ENCODE measurements at places on chromosomes 1 and 21.

DNA sequence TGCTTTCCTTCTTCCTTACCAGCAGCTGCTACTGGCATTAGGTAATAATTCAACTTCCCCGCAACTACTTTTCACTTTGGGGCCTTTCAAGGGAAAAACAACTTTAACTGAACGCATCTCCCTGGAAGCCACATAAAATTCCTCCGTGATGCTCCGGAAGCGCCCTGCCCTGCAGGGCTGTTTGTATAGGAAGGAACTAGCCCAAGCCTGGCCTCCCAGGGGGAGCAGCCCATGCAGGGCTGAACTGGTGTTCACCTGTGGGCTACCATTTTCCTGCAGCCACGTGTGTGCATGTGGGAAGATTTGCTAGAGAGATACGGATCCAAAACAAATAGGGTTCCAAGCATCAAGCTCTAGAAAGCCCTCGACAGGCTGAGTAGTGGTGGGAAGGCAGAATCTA is 14.4 kb downstream of the CLDN14 start:
- DNase-seq = no peak

- DNase-seq = no peak
These were observed 60.0 kb upstream of the HMCN1 start for GRCh38 chr1:185674201-185674600.

- no peak for DNase-seq
These were observed 12.8 kb upstream of the CAMK1G start for GRCh38 chr1:209570743-209571142.

GRCh38 chr1:160096274-160097116 is 1.9 kb downstream of the IGSF8 start:
- DNase-seq = no peak

DNA sequence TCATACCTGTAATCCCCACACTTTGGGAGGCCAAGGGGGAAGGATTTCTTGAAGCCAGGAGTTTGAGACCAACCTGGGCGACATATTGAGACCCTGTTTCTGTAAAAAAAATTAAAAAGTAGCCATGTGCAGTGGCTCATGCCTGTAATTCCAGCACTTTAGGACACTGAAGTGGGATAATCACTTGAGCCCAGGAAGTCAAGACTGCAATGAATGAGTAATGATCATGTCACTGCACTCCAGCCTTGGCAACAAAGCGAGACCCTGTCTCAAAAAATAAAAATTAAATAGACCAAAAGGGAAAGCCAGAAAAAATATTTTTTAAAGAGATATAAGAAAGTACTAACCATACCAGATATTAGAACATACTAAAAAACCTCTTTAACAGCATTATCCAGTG is 44.7 kb upstream of the LYPLAL1 start:
- no peak for DNase-seq

- no peak for DNase-seq
These were observed 219.0 kb downstream of the KAZN start for GRCh38 chr1:14817223-14818170.

- no peak for DNase-seq
These were observed 43.1 kb upstream of the CCSAP start for GRCh38 chr1:229385853-229386456.

- DNase-seq = no peak
These were observed 192.0 kb downstream of the CACNA1E start for GRCh38 chr1:181675091-181675917.

- DNase-seq = no peak
These were observed 26.2 kb downstream of the ARHGEF10L start for GRCh38 chr1:17565461-17566252.

DNA sequence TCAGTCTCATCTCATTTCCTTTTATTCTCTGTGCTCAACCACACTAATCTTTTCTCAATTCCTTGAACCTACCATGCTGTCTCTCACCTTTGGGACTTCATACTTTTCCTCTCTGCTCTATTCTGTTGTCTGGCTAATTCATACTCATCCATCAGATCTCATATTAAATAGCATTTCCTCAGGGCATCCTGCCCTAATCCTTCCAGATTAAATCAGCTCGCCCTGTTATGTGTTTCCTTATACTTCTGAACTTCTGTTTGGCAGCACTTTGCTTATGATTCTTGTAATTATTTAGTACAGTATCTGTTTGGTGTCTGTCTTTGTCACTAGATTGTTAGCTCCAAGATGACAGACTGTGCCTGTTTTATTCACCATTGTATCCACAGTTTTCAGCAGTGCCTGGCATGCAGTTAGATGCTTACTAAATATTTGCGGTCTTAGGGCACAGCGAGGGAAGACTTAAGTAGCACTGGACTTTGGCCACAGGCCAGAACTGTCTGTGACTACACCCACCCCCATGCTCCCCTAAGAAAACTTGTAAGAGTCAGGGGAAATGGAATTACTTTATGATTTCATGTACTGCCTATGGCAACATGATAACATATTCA is 9.9 kb upstream of the CAP1 start:
- no peak for DNase-seq

GRCh38 chr1:21691739-21692138 is 22.6 kb upstream of the RAP1GAP start:
- DNase-seq = no peak

- no peak for DNase-seq
These were observed 6.2 kb upstream of the MUTYH start for GRCh38 chr1:45346473-45346872.

DNA sequence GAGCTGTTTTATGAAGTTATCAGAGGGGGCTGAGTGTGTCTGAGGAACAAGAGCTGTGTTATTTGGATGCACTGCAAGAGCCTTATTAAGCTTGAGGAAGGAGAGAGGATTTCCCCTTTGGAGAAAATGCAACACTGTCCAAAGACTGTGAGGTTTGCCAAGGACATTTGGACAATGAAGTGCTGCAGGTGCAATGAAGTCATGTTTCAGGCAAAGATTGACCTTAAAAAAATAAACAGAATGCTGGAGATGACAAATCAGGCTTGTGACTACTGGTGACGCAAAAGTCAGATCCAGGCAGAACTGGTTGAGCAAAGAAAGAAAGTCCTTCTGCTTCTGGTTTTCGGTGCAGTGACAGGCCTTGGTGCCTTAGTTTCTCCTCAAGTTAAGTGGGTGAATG is 125.2 kb upstream of the KIAA0040 start:
- DNase-seq = no peak

DNA sequence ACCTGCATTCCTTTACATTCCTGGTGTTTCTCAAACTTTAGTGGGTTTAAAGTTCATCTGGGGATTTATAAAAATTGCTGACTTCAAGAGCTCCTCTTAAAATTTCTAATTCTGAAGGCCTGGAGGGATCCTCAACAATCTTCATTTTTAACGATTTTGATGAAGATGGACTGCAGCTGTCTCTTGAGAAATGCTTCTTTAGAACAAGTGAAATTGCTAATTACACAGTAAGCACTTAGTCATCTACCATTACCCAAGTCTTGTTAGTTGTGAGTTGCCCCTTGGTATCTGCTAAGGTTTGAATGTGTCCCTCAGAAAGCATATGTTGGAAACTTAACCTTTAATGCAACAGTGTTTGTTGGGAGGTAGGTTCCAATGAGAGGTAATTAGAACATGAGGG is 163.7 kb downstream of the LTN1 start:
- no peak for DNase-seq

- no peak for DNase-seq
These were observed 112.3 kb downstream of the PRRX1 start for GRCh38 chr1:170776252-170776651.

DNA sequence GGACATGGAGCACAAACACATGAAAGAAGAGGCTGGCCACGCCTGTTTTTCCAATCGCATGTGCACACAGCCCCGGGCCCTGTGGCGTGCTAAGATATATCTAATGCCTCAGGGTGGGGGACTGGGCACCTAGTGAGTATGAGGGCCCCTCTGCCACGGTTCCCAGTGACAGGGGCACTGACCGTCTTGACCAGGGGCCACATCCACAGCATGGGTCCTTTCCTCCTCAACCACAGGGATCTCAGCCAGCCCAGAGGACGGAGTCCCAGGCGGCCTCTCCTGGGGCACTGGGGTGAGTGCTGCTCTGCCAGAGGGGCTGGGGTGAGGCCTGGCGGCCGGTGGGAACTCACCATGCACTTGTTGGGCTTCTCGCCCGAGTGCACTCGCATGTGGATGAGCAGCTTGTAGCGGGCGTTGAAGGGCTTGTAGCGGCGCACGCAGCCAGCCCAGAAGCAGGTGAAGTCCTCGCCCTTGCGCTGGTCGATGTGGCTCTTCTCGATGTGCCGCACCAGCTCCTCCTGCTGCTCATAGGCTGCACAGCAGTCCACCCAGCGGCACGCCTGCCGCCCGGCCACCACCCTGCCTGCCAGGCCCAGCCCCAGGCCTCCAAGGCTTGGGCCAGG is 134.7 kb downstream of the DMRTB1 start:
- no peak for DNase-seq

- DNase-seq = no peak
These were observed 72.7 kb upstream of the AK4 start for GRCh38 chr1:65075123-65075976.
